ENCODE measurements at places on chromosomes 1 and 21.

DNA sequence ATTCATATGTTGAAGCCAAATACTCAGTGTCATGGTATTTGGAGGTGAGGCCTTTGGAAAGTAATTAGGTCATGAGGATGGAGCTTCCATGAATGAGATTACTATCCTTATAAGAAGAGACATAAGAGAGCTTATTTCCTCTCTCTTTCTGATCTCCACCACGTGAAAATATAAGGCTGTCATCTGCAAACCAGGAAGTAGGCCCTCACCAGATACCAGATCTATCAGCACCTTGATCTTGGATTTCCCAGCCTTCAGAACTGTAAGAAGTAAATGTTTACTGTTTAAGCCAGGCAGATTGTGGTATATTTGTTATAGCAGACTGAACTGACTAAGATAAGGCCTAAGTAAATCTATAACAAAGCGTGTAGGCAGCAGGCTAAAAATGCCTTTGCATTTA, 25.3 kb downstream of the RBM11 start:
- peak; percentile 14 for DNase-seq

DNA sequence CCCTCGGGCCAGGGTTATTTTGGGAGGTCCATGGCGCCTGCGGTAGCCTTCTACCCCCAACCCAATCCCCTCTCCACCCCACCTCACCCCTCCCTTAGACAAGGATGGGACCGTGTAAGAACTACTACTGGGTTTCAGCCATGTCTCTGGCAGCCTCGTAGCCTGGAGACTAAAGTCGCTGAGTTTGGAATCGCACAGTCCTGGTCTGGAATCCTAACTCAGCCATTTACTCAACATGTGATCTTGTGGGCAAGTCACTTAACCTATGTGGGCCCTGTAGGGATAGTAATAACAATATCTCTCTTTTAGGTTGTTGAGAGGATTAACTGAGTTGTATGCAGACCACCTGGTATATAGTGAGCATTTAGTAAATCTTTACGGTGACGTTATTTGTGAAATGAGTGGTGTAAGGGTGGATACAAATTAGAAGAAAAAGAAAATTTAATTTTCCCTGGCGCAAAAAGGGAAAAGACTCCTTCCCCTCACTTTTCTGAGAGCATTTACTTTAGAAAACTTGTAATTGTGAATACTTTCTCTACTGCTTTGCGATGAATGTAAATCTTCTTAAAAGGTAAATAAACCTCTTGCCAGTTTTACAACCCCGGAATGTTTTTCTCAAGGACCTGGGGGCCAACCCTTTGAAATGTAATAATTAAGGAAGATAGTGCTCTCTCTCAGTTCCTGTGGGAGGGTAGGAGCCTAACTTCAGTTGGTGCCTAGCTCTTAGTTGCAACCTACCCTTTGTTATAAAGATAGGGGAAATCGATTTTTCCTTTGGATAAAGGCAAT, 615 bp upstream of the MRPS15 start:
- DNase-seq: no peak

DNA sequence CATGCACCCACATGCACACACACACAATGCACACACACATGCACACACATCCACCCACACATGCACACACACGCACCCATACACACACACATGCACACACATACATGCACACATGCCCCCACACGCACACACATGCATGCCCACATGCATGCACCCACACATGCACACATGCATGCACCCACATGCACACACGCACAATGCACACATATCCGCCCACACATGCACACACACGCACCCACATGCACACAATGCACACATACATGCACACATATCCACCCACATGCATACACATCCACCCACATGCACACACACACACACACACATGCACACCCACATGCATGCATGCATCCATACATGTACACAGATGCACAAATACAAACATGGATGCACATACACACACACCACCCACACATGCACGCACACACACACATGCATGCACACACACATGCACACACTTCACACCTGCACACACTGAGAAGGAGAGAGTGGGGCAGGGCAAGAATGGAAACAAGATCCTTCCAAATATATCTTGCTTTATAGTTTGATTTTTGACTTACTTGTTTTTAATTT, 123.2 kb downstream of the NPHP4 start:
- DNase-seq: no peak

GRCh38 chr1:185312361-185313138, 4.5 kb downstream of the IVNS1ABP start:
- no peak for DNase-seq

DNA sequence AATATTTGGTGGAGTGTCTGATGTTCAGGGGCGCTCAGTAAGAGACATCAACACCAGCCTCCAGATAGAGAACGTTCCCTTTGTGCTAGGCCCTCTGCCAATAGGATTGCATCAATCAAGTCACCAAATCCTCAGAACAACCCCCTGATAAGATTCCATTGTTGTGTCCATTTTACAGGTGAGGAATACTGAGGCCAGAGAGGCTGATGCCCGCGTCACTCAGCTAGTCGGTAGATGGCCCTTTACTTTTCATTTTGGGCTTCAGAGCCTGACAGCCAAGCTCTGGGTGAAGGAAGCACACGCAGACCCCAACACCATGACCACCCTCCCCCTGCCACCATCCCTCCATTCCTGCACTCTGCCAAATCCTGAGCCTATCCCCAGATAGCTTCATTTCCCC, 406.2 kb downstream of the PTPRU start:
- DNase-seq: no peak

Data from hepatocyte (in vitro differentiated cells).